ENCODE measurements at places on chromosomes 7 and 10. TPM values are rescaled to one million over a fixed set of nuclear protein-coding genes. Genes with fewer than 3 reads are reported as not detected.

DNA2 gene
- 4.6 TPM for total RNA-seq

LRRD1 gene
- not detected for total RNA-seq

IRF5 gene
- total RNA-seq = 15.7 TPM

NACAD gene
- 0.20 TPM for total RNA-seq

MYO3A gene
- 0.20 TPM for total RNA-seq

OR9A2 gene
- not detected for total RNA-seq

CLRN3 gene
- not detected for total RNA-seq

PGAM2 gene
- 2.6 TPM for total RNA-seq

ITPRID1 gene
- 0.28 TPM for total RNA-seq

UNCX gene
- not detected for total RNA-seq

ECHDC3 gene
- 17.8 TPM for total RNA-seq

ERVW-1 gene
- total RNA-seq = not detected

FAM25G gene
- 3.4 TPM for total RNA-seq

LRGUK gene
- 0.32 TPM for total RNA-seq

ZC3HAV1 gene
- 21.8 TPM for total RNA-seq

FRMD4A gene
- total RNA-seq = 9.6 TPM

AMZ1 gene
- total RNA-seq = 0.12 TPM

RGR gene
- total RNA-seq = not detected

PDZD7 gene
- total RNA-seq = 0.04 TPM

All from esophagus mucosa (tissue), 1 donor.